Activated CD8-positive, alpha-beta memory T cell treated with anti-CD3 and anti-CD28 coated beads for 36 hours (primary cell): ENCODE measurements at places on chromosomes 5 and 9. TPM values are rescaled to one million over a fixed set of nuclear protein-coding genes. Genes with fewer than 3 reads are reported as not detected.

The TDRD7 gene
- 3.3 TPM for total RNA-seq

The BAAT gene
- 0.08 TPM for total RNA-seq

The PDE6A gene
- total RNA-seq, result not detected

The CACFD1 gene
- total RNA-seq, result 0.90 TPM

The NUTM2F gene
- not detected for total RNA-seq

The TRIM36 gene
- 0.40 TPM for total RNA-seq

The C5orf63 gene
- total RNA-seq, result 9.2 TPM

The ANKRD18A gene
- 2.1 TPM for total RNA-seq

The GRIA1 gene
- not detected for total RNA-seq

The RNF208 gene
- 3.0 TPM for total RNA-seq

The ASTN2 gene
- 3.1 TPM for total RNA-seq

The CTXN3 gene
- not detected for total RNA-seq

The GDNF gene
- total RNA-seq, result not detected

The CCDC152 gene
- 13.4 TPM for total RNA-seq

The MRPL50 gene
- 17.4 TPM for total RNA-seq

The ANKHD1 gene
- 92.3 TPM for total RNA-seq

The NUTM2G gene
- not detected for total RNA-seq

The PCDHGA7 gene
- 0.06 TPM for total RNA-seq

The CAMK2A gene
- not detected for total RNA-seq

The PRSS3 gene
- not detected for total RNA-seq

The SPINK1 gene
- total RNA-seq, result not detected
